ENCODE measurements at places on chromosomes 3 and 15.

DNA sequence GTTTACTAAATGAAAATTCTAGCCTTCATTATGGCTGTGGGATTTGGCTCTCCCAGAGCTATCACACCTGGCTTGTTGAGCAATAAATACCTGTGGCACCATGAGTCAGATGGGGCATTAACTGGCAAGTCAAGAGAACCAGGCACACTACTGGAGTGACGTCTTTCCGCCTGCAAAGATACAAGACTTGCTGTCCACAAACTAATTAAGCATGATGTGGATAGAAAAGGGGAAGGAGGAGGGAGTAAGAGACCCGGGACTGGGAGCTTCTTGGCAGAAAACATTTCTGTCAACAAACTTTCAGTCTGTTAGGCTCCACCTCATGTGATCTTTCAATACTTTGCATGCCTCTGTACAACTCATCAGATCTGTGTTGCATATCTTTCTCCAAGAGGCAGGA, 56.5 kb downstream of the CLDN1 start:
- DNase-seq, result no peak

DNA sequence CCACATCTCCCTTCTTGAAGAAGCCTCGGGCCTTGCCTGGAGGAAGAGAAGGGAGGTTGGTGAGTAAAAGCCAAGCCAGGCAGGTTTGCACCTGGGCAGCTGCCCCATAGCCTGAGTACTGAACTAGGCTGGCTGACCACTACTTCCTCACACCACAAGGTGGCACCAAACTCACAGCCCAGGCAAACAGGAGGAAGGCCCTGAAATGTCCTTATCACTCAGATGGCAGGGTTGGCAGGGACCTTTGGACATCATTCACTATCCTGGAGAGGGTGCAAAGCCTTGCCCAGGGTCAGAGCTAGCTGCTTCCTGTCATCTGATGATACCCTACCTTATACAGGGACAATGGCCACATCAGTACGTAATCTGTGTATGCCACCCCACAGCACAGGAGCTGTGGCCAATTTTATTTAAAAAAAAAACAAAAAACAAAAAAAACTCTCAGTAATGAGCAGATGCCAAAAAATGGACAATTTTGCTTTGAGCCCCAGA, 2.2 kb upstream of the GRAMD2A start:
- DNase-seq, result peak; percentile 53

GRCh38 chr15:51600114-51600513, 22.5 kb downstream of the DMXL2 start:
- no peak for DNase-seq

DNA sequence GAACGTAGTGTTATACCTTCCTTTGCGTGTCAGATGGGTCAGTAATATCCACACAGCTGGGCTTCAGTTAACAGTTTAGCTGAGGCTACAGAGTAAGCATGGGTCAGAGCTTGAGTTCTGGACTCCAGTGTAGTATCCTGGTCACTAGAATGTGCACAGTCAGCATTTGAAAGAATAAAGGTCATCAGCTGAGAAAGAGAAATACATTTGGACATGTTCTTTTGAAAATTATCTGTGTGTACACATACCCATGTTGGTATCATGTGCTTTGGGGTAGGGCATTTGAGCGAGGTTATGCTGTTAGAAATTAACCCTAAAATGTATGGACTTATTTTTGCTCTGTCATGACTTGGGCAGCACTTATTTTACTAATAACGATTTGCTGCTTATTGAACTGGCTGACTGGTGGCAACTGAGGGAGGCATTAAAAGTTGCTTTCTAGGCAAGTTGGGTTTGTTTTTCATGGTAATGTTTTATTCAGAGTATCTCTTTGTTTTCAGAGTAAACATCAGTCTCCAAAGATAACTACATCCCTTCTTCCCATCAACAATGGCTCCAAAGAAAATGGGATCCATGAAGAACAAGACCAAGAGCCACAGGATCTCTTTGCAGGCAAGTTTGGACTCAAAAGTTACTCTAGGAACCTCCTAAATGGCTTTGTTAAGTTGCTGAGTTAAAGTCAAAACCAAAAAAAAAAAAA, 16.4 kb downstream of the SNX1 start:
- no peak for DNase-seq

DNA sequence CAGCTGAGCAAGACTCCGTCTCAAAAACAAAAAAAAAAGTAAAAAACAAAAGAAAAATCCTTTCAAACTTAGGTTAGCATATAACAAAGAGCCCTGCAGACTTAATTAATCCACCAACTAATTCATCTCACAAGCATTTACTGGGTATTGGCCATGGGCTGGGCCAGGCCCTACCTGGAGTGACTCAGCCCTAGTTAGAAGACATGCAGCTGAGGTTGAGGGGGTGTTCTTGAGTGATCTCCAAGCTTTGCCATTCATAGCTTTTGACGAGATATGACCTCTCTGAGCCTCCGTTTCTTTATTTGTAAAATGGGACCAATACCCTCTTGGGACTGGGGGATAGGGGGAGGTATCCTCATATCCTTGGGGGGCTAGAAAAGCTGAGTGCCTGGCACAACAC, 7.8 kb downstream of the FBXL22 start:
- DNase-seq, result no peak

- no peak for DNase-seq
These were observed 847.8 kb downstream of the SI start for GRCh38 chr3:164230385-164231094.

- no peak for DNase-seq
These were observed 17.0 kb downstream of the ANKDD1A start for GRCh38 chr15:64928626-64929220.

- DNase-seq, result no peak
These were observed 532 bp downstream of the B4GALT4 start for GRCh38 chr3:119240101-119240590.

DNA sequence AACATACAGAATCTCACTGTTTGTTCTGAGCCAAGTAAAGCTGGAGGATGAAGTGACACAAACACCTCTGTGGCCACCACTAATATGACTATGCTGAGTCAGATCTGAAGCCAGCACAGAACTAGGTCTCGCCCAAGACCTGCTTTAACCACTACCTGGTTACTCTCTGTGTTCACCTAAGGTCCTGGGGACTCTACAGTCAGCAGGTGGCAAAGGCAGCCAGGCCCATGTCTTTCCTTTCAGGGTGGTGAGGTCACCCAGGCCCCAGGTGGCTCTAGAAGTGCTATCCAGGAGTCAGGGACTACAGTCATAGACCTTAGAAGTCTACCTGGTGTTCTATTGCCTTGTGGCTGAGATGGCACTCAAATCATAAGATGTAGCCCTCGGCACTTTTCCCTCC, 287.9 kb upstream of the ARRDC4 start:
- no peak for DNase-seq

DNA sequence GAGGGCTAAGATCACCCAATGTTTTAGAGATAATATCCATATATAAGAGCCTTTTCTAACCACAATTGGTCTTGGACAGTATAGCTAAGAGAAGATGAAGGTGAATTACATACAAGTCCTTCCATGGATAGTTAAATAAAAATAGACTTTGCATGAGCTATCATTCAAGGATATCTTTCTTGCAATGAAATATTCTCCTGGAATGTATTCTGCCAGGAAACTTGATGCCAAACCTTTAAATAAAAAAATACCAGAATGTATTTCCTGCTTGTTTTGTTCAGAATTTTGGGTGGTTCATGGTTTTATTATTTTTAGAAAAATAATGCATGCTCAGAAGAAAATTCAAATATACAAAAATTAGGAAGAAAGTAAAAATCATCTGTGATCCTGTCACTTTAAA, 88.8 kb upstream of the PPIB start:
- DNase-seq, result no peak

GRCh38 chr15:90219421-90220141, 14.2 kb downstream of the CIB1 start:
- DNase-seq, result peak; percentile 26

GRCh38 chr3:175001091-175001490, 142.0 kb downstream of the NAALADL2 start:
- DNase-seq, result no peak

- DNase-seq, result no peak
These were observed 173.2 kb downstream of the APBA2 start for GRCh38 chr15:29058903-29059539.

DNA sequence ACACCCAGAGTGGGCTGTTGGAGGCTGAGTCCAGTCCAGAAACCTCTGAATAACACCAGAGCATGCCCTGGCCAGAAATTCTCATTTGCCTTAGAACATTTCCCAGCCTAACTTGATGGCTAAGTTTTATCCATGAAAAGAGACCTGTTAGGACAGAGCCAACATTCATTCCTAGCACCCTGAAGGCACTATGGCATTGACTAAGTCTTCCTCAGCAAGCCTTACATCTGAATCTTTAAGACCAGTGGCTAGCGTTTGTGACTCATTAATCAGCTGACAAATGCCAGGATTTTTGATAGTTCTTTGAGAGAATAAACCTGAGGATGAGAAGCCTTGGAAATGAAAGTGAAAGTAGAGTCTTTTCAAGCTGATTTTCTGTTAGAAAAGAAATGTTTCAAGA, 1087.1 kb upstream of the ALCAM start:
- DNase-seq, result no peak

DNA sequence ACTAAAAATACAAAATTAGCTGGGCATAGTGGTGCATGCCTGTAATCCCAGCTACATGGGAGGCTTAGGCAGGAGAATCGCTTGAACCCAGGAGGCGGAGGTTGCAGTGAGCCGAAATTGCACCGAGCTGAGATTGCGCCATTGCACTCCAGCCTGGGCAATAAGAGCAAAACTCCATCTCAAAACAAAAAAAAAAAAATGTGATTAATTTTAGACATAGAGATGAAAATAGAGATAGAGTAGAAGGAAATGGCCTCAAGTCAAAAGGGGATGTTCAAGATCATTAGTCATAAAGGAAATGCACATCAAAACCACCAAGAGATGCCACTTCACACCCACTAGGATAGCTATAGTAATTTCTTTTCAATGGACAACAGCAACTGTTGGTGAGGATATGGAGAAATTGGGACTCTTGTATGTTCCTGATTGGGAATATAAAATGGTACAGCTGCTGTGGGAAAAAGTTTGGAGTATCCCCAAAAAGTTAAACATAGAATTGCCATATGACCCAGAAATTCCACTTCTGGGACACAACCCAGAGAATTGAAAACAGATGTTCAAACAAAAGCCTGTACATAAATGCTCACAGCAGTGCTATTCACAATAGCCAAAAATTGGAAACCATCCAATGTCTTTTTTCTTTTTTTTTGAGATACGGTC, 55.4 kb downstream of the ABHD2 start:
- no peak for DNase-seq

GRCh38 chr15:56968821-56969220, 50.4 kb downstream of the TCF12 start:
- DNase-seq, result no peak

DNA sequence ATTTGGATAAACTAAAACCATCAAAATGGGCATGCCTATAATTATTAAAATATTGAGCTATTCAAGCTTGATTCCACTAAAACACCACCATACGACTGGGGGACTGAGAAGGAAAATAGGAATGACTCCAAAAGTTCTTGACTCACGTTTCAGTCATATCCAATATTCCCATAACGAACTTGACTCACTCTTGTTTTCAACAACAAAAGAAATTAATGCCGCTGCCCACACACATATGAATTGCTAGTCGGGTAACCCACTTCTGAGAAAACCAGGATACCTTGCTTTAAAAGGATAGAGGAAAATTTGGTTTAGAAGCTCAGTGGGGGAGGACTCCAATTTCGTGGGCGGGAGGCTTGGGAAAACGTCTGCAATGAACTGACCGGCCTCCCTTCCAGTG, 5.2 kb downstream of the HTR3C start:
- DNase-seq, result no peak

DNA sequence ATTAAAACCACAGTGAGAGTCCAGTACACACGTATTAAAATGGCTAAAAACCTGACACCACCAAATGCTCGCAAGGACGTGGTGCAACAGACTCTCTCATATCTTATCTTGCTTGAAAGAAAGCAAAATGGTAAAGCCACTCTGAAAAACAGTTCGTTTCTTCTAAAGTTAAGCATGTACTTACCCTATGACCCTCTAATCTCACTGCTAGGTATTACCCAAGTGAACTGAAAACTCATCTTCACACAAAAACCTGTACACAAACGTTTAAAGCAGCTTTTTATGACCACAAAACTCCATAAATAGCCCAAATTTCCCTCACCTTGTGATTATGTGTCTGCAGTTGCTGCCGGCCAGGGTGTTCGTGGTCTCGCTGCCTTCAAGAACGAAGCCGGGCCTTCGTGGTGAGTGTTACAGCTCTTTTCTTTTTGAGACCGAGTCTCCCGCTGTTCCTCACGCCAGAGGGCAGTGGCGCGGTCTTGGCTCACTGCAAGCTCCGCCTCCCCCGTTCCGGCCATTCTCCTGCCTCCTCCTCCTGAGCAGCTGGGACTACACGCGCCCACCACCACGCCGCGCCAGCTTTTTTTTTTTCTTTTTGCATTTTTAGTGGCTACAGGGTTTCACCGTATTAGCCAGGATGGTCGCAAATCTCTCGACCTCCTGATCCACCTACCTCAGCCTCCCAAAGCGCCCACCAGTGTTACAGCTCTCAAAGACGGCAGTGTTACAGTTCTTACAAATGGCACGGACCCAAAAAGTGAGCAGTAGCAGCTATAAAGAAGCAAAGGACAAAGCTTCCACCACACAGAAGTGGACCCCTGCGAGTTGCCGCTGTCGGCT, 165.4 kb downstream of the TJP1 start:
- DNase-seq, result no peak

DNA sequence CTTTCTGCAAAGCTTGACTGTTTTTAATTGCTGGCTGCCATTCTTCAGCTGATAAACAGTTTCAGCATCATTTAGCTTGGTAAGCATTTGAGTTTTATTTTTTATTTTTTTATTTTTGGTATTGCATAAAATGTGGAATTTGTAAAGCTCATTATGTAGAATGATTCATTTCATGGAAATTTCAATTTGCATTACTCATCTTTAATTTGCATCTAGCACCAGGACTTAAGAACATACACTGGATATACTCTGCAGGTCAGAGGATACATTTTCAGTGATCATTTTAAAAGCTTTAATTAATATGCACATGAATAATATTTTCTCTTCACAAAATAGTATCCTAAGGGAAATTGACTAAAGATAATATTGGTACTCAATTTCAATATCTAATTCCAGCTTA, 732.4 kb upstream of the BCHE start:
- DNase-seq, result no peak

All from activated T-helper 1 cell treated with Interleukin-2 at 50 U/mL for 16 hours (primary cell).